Fibroblast of villous mesenchyme (primary cell): ENCODE measurements at places on chromosomes 3 and 15. TPM values are rescaled to one million over a fixed set of nuclear protein-coding genes. Genes with fewer than 3 reads are reported as not detected.

Gene PML
- total RNA-seq, result 49.6 and 56.1 TPM in 2 replicates

DNA sequence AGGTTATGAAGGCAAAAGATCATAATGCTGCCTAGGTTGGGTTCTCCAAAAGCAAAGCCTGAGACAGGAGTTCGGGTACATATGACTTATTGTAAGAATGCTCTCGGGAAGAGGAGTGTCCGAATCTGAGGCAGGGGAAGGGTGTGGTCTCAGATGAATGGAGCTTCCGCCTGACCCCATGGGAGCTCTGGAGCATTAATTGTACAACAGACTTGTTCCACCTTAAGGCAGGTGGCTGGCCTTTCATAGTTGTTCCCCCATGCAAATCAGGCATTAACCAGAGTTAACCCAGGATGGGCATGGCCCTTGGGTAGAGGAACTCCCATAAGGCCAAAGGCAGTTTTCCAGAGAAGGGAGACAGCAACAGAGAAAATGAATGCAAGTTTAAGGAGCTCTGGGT, 170.6 kb downstream of the MYRIP start:
- DNase-seq, result no peak

Gene EPHA6
- 1.6 and 1.7 TPM in 2 replicates for total RNA-seq

DNA sequence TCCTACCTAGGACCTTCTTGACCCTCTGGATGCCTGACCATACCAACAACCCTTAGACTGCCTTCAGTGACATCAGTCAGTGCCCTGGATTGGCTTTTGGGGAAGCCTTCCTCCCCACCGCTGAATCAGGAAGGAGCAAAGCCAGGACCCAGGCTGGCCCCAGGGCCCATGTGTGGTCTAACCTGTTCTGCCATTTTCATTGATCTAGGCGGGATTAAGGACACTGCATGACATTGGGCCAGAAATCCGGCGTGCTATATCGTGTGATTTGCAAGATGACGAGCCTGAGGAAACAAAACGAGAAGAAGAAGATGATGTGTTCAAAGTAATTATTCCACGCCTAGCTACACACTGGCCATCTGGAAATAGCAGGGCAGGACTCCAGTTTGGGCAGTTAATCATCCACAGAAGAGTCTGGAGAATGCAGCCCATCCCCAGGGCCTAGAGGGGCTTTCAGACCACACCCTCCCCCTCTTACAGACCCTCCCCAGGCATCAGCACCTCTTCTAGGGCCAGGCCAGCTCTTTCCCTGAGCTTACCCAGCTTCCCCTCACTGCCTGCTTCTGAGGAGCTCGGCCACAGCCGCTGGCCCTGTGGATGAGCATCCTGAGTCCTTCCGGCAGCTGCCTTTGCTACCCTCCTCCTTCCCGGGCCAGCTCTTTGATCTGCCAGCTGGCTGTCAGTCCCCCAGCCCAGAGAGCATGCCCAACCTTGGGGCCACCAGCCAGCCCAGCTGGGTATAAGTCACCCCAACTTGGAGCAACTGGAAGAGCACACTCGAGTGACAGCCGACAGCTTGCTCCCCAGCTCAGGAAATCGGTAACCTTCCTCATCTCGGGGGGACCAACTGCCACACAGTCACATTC, 45.9 kb downstream of the CHDH start:
- DNase-seq, result no peak

GRCh38 chr15:77784361-77785292, 151.9 kb upstream of the LINGO1 start:
- peak; percentile 7 for DNase-seq

Gene ANKRD34C
- under 0.01 TPM in 1 of 2 replicates, not detected in the other for total RNA-seq
